Astrocyte (in vitro differentiated cells and primary cell): ENCODE measurements at places on chromosomes 3 and 15. TPM values are rescaled to one million over a fixed set of nuclear protein-coding genes. Genes with fewer than 3 reads are reported as not detected.
A peak's percentile ranks its signal among the peaks of the same experiment; 100 is the strongest.

DNA sequence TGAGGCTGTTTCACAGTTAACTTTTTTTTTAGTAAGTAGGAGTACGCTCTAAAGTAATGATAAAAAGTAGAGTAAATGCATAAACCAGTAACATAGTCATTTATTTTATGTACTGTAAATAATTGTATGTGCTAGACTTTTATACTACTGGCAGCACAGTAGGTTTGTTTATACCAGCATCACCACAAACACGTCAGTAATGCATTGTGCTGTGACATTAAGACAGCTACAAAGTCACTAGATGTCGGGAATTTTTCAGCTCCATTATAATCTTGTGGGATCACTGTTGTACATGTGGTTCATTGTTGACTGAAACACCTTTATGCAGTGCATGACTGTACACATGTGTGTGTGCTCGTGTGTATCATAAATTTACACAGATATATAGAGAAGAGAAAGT is 618.0 kb upstream of the ADAMTS9 start:
- no peak overlapping the region for H3K27ac ChIP-seq
- H3K36me3 ChIP-seq: no peaks in the 10 kb centered on the region
- H3K27me3 ChIP-seq: no peaks in the 10 kb centered on the region
- no peaks in the 10 kb centered on the region for H3K4me1 ChIP-seq
- no peak overlapping the region for H3K4me3 ChIP-seq

DNA sequence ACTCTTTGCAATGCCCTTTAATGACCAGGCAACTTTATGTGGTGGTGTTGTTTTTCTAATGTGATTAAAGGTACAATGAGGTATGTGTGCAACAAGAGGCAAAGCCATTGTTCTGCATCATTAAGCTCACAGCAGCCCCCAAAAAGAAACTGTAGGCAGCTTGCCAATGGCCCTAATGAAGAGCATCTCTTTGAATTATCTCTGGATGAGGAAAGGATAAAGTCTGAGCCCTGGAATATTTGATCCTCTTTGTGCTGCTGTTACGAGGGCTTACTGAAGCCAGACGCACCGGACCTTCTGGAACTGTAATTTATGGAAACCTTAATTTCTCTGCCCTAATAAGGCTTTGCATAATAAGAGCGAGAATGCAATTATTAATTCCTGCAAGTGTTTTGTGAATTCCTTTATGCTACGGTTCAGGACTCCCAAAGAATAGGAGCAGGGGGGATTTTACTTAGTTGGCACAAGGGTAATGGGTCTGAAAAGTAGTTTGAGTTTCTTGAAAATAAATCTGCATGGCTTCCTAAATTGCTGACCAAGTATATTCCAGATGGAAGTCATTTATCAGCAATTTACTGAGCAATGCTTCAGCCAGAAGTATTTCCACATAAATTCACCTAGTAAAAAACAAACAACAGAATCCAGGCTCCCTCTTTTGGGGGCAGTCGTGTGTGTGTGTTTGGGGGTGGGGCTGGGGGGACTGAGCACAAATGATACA is 193.4 kb downstream of the PDZRN3 start:
- no peak overlapping the region for H3K27ac ChIP-seq
- no peak overlapping the region for H3K4me3 ChIP-seq
- no peak for DNase-seq

- no peak overlapping the region for H3K27ac ChIP-seq
- H3K27me3 ChIP-seq: no peaks in the 10 kb centered on the region
- H3K4me3 ChIP-seq: no peak overlapping the region
- H3K4me1 ChIP-seq: peaks cover 57% of the 10 kb centered on the region
These were observed 73.4 kb downstream of the SMAD6 start for GRCh38 chr15:66775127-66776105.

GRCh38 chr3:38479431-38480092 is 16.6 kb upstream of the EXOG start:
- H3K4me3 ChIP-seq: no peak overlapping the region
- H3K27ac ChIP-seq: no peak overlapping the region
- DNase-seq: no peak
- no peaks in the 10 kb centered on the region for H3K36me3 ChIP-seq
- no peaks in the 10 kb centered on the region for H3K4me1 ChIP-seq

DNA sequence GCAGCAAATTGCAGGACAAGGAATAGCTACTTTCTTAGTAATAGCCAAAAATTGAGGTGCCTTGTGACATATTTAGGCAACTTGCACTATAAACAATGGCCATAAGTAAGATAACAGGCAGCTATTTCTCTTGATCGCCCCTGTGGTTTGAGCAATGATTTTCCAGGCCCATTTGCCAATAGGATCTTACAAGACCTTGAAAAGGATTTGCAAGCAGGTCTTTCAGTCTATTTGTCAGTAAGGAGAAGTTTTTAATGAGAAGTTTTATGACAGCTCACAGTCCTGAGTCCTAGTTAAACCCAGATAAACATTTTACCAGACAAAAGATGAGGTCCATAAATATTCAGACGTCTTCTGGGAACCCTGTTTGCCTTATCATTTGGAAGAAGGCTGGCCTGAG is 645.5 kb downstream of the RBMS3 start:
- H3K27me3 ChIP-seq: no peaks in the 10 kb centered on the region
- H3K4me1 ChIP-seq: peaks cover 9% of the 10 kb centered on the region
- no peak for DNase-seq
- no peak overlapping the region for H3K27ac ChIP-seq
- H3K36me3 ChIP-seq: no peaks in the 10 kb centered on the region

- H3K27ac ChIP-seq: peak overlapping the region; percentile 53
- DNase-seq: peak; percentile 62
- peaks cover 36% of the 10 kb centered on the region for H3K4me1 ChIP-seq
- H3K27me3 ChIP-seq: no peaks in the 10 kb centered on the region
- H3K36me3 ChIP-seq: peaks cover 2% of the 10 kb centered on the region
- no peak overlapping the region for H3K4me3 ChIP-seq
These were observed 58.8 kb downstream of the ARHGAP31 start for GRCh38 chr3:119352863-119353527.

- H3K27me3 ChIP-seq: no peaks in the 10 kb centered on the region
- H3K4me1 ChIP-seq: peaks cover 18% of the 10 kb centered on the region
- peak; percentile 91 for DNase-seq
- no peak overlapping the region for H3K27ac ChIP-seq
- no peaks in the 10 kb centered on the region for H3K36me3 ChIP-seq
- H3K4me3 ChIP-seq: no peak overlapping the region
These were observed 2.2 kb downstream of the STARD9 start for GRCh38 chr15:42577514-42578031.

DNA sequence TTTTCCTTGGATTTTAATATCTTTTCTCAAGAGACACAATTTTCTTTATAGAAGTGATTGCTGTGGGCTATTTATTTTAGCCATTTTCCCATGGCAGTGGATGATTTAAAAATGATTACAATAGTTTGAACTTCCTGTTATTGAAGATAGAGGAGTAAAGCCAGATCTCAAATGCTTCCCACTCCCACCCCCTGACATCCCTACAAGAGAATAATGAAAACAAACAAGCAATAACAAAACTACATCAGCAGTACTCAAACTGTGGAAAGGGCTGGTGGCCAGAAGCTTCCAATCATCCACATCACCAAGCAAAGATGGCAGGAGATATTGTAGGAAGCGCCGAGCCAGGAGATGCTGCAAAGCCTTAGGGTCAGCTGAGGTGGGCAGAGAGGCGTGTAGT is 831.1 kb upstream of the NR2F2 start:
- no peak overlapping the region for H3K4me3 ChIP-seq
- H3K4me1 ChIP-seq: no peaks in the 10 kb centered on the region
- no peaks in the 10 kb centered on the region for H3K36me3 ChIP-seq

DNA sequence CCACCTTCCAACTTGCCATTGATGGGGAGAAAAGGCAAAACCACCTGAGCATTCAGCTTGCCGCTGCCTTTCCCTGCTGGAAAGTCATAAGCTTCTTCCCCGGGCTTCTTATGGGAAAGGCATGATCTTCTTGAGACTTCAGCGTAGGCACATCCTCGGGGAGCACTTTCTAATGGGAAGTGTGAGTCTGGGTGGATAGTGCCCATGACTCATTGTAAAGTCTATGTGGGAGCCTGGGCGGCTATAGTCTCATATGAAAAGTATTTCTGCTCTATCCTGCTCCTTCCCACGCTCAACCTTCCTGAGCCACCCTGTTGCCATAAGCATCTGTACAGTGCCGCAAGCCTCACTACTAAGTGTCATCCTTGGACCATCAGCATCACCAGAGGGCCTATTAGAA is 309.9 kb upstream of the THBS1 start:
- peak; percentile 98 for DNase-seq
- H3K4me1 ChIP-seq: peaks cover 36% of the 10 kb centered on the region
- H3K27ac ChIP-seq: peak overlapping the region; percentile 97
- no peaks in the 10 kb centered on the region for H3K27me3 ChIP-seq
- H3K4me3 ChIP-seq: no peak overlapping the region

DNA sequence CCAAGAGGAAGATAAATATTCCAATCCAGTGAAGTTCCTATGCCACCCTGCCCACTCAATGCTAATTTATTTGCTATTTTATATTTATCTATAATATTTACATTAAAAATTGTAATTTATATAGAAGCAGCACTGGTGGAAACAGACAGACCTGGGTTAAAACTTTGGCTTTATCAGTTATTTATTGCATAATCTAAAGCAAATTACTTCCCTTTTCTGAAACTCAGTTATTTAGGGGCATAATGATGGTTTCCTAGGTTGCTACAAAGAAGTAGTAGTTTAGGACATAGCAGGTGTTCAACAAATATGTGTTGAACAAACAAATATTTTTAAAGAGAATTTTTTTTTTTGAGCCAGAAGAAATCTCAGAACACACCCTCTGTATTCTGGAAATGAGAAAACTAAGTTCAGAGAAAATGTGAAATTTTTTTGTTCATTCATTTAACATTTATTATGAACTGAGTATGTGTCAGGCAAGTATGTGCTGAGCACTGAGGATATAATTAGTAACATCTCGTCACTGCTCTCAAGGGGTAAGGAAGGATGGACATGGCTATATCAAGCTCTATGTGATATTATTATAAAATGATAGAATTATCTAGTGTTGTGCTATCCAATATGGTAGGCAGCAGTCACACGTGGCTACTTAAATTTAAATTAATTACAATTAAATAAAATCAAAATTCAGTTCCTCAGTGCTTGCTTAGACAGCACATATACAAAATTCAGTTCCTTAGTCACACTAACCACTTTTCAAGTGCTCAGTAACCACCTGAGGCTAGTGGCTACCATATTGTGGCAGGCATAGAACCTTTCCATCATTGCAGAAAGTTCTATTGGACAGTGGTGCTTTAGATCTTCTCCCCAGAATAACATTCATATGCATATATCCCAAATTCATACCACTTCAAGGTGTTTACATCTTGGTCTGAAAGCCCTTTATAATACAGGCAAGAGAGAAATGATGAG is 7.0 kb upstream of the UBE2Q2 start:
- H3K27ac ChIP-seq: peak overlapping the region; percentile 41
- H3K27me3 ChIP-seq: no peaks in the 10 kb centered on the region
- no peak overlapping the region for H3K4me3 ChIP-seq
- peak; percentile 23 for DNase-seq

- no peak overlapping the region for H3K27ac ChIP-seq
- H3K4me3 ChIP-seq: no peak overlapping the region
- no peak for DNase-seq
- H3K36me3 ChIP-seq: no peaks in the 10 kb centered on the region
- H3K27me3 ChIP-seq: no peaks in the 10 kb centered on the region
- peaks cover 15% of the 10 kb centered on the region for H3K4me1 ChIP-seq
These were observed 120.9 kb downstream of the FOXP1 start for GRCh38 chr3:71462586-71462985.

GRCh38 chr3:36393563-36393962 is 13.3 kb downstream of the STAC start:
- H3K4me1 ChIP-seq: no peaks in the 10 kb centered on the region
- no peaks in the 10 kb centered on the region for H3K27me3 ChIP-seq
- H3K4me3 ChIP-seq: no peak overlapping the region
- H3K36me3 ChIP-seq: no peaks in the 10 kb centered on the region
- peak; percentile 22 for DNase-seq

IQCF5 gene
- total RNA-seq: not detected in 2 replicates

CCDC54 gene
- total RNA-seq: not detected in 2 replicates

TTC14 gene
- 42.4 and 42.5 TPM in 2 replicates for total RNA-seq
